ENCODE measurements at places on chromosomes 6 and 20.
A peak's percentile ranks its signal among the peaks of the same experiment; 100 is the strongest.

- no peak for DNase-seq
These were observed 375.0 kb downstream of the CDC5L start for GRCh38 chr6:44762496-44762895.

DNA sequence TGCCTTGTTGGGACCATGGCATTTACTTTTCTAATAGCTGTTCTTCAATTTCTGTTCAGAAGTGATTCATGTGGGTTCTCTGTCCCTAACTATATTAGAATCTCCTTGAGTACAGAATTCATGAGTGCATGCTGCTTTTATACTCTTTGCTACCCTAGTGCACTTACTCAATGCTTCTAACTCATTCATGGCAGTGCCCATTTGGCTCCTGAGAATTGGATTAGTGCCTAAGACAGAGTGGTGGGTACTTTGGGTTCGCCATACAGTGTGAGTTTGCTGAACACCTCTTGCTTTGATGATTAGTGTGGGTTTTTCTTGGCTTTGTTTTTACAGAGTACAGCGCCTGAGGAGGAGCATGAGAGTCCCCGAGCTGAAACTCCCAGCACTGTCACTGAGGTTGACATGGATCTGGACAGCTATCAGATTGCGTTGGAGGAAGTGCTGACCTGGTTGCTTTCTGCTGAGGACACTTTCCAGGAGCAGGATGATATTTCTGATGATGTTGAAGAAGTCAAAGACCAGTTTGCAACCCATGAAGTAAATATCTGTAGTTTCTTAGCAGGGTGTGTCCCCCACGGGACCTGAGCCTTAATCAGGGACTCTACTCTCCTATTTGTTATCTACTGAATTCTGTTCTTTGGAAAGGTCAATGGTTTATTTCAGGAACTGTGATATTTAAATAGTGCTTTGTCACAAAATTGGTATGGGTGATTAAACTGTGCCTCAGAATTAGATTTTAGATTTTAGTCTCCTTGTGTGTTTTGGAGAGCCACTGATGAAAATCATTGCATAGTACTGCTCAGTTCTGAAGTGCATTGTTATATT lies 150.7 kb downstream of the UTRN start:
- no peak for DNase-seq

DNA sequence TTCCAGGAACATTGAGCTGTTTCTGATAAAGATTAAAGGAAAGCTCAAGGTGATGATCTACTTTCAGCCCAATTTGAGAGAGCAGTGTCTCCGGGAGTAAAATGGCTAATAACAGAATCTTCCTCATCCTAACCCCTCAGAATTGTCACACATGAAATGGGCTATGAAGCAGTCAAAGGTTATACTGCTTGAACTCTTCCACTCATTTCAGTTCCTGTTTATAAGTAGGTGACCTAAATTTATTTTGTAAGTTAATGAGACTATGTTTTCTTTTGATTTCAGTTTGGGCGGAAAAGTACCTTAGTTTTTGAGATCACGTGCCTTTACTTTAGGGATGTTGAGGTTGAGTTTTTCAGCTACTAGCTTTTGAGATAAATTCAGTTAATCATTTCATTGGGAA lies 47.2 kb downstream of the QKI start:
- no peak for DNase-seq

- DNase-seq, result no peak
These were observed 543.2 kb upstream of the JARID2 start for GRCh38 chr6:14702678-14703077.

DNA sequence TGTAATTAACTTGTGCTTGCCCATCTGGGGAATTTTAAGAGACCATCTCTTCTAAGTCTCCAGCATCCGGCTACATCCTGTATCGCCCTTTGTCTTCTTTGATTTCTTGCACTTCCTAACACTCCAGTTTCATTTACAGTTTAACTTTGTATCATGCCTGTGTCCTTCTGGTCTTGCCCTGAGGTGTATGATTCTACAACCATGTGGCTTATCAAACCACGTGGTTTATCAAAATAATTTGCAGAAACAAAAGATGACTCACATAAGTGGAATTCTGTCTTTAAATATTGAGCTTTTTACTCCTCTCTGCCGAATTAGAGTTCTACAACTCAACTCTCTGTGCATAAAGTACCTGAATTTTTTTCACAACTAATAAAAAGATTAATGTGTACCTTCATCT lies 580.7 kb downstream of the KIF16B start:
- DNase-seq, result no peak

DNA sequence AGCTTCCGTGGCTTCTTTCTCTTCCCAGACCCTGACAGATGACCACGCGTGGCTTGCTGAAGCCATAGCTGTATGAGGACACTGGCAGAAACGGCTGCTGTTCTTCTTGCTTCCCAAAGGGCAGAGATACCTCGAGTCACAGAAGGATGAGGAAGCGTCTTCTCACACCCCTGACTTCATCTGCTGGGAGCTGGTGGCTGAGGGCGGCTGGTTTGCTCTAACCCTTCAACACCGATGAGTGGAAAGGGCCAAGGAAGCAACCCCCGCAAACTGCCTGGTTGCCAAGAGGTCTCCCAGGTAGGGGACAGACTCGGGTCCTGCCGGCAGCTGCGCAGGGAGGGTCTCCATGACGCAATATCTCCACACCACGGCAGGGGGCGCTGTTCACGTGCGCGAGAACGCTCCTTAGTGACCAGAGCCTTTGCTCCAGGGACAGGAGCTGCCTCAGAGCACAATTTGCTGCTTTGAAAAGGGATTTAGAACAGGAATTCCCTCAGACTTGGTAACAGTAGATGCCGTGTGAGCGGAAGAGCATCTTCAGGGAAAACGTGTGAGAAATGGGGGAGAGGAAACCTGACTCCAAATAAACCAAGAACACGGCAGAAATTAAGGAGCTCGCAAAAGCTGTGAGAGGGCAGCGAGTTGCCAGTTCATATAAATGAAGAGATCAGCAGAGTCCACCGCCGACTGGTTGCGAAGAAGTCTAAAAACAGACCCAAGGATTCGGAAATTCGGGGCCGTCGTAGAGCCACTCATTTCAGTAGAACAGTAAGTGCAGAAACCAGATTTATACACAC lies 80.2 kb downstream of the ERMARD start:
- peak; percentile 46 for DNase-seq

GRCh38 chr6:45185403-45186251 lies 142.5 kb upstream of the RUNX2 start:
- DNase-seq, result no peak

- no peak for DNase-seq
These were observed 122.3 kb downstream of the QRSL1 start for GRCh38 chr6:106751501-106752252.

GRCh38 chr6:136365776-136366354 lies 76.2 kb upstream of the BCLAF1 start:
- no peak for DNase-seq

DNA sequence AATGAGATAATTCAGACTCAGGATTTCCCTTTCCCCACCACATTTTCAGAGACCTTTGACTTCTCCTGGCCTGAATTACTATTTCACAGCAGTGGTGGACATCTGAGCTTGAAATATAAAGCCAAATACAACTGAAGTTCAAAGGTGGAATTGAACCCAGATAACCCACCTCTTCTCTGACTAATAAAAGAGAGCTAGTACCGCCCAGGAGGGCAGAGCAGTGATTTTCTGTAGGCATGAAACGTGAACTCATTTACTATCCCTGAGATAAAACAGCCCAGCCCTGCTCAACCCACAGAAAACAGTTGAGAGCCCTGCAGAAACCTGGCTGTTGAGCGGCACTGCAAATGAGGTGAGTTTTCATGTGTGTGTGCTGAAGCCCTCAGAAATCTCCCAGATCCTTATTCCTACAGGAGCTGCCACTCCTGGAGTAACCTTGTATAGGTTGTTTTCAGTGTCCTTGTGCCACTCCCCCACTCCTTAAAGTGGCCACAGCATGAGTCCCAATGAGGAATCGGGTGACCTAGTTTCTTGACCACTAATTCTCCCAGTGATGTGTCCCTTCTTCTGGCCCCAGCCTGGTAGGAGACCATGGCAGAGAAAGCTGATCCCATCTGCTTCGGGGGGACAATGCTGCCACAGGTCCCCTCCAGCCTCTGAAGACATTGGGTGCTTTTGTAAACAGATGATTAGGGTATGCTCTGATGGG lies 99.2 kb downstream of the NOL4L start:
- DNase-seq, result no peak

GRCh38 chr6:55994531-55994930 lies 119.1 kb upstream of the BMP5 start:
- no peak for DNase-seq

- DNase-seq, result no peak
These were observed 200.9 kb upstream of the EYA4 start for GRCh38 chr6:133040094-133040802.

DNA sequence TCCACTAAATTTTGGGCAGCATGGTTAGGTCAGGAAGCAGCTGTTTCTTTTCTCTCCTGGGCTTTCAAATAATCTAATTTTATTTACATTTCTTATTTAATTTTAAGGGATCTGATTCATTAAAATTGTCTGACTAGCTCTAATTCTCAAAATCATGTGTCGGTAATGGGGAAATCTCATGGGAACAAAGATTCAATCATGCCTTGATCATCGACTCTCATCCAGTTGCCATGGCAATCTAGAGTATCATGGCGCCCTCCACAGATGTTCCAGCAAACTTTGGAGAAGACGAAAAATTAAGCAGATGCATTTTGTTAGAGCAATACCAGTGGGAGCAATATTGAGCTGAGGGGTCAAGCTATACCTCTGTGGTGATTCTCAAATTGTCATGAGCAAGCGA lies 358.0 kb upstream of the CDH4 start:
- no peak for DNase-seq

- DNase-seq, result no peak
These were observed 4.1 kb downstream of the ZNFX1 start for GRCh38 chr20:49273696-49274277.

- no peak for DNase-seq
These were observed 40.6 kb upstream of the JAG1 start for GRCh38 chr20:10714236-10714975.

- DNase-seq, result no peak
These were observed 3.6 kb upstream of the ADGRG6 start for GRCh38 chr6:142297996-142298753.

DNA sequence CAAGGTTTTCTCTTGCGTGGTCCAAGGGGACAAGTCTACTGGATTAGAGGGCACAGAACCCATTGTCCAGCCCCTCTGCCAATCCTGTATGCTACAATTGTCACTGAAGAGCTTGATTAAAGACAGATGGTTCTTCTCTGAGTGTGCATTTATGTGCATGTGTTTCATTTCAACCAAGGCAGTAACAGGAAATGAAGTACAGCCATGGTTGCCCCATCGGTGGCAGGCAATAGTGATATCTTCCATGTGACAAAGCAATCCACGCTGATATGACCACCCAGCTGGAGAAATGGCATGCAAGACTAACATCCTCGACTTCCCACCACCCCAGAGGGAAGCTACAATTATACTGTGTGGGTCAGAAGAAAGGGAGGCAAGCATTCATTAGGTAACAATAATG lies 85.5 kb downstream of the UNC5CL start:
- no peak for DNase-seq

DNA sequence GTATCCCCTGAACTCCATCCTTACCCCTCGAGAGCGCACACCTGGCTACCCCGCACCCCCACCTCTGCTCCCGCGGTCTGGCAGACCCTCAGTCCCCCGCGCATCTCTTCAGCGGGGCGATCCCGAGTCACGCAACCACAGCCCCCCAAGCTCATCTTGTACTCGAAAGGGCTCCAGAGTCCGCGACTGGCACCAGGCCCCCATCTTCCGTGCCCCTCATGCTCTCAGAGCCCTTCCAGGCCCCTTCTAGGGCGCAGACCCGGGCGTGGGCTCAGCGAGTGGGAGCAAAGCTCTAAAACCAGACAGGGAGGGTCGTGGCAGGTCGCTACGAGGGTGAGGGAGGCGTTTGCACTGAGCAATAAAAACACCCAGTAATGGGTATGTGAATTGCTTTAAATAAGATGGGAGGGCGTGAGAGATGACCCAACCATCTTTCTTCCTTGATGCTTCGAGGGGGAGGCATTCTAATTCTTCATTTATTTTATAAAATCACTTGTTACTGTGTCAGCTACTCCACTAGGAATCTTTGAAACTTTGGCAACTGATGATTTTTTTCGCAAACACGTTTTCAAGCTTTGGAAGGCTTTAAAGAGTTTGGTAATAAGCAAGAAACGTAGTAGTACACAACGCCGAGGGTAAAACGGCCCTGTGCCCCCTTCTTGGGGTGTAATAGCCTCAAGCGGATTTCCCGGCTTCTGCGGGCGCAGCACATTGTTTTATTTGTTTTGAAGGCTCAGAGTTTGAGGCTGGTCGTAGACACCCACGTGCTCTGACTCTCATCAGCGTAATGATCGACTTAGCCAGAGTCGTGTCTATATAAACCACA lies 42.6 kb upstream of the SUPT3H start:
- DNase-seq, result peak; percentile 36

- no peak for DNase-seq
These were observed 5.3 kb downstream of the LINC00237 start for GRCh38 chr20:21100578-21101452.

GRCh38 chr6:162068340-162068739 lies 659.2 kb downstream of the PRKN start:
- no peak for DNase-seq

GRCh38 chr6:101826269-101826668 lies 432.8 kb downstream of the GRIK2 start:
- DNase-seq, result no peak

GRCh38 chr20:61217848-61218247 lies 34.2 kb upstream of the CDH4 start:
- no peak for DNase-seq

- no peak for DNase-seq
These were observed 189.7 kb upstream of the JAG1 start for GRCh38 chr20:10863337-10864060.

DNA sequence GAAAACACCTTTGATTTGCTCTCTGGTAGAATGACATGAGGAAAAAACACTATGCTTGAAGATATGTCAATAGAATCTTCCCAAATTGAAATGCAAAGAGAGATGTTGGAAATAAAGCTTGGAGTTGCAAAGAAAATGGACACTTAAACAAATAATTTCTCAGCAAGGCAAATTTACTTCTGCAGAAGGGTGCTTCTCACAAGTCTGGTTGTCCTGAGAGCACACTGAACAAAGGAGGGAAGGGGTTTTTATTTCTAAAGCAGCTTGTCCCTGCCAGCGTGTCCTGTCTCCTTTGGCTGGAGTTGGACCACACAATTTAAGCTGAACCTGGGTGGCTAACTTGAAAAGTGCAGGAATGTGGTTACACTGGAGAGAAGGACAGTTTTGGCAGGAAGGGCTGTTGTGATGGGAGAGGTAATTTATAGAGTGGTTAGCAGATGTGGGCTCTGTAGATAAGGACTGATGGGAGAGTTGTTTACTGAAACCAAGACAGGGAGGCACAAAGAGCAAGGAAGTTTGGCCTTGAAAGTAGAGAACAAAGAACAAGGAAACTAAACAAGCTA lies 454.6 kb upstream of the EYS start:
- no peak for DNase-seq

GRCh38 chr6:22751223-22751622 lies 181.9 kb downstream of the HDGFL1 start:
- no peak for DNase-seq

- no peak for DNase-seq
These were observed 112.7 kb downstream of the ISM1 start for GRCh38 chr20:13333793-13334192.

DNA sequence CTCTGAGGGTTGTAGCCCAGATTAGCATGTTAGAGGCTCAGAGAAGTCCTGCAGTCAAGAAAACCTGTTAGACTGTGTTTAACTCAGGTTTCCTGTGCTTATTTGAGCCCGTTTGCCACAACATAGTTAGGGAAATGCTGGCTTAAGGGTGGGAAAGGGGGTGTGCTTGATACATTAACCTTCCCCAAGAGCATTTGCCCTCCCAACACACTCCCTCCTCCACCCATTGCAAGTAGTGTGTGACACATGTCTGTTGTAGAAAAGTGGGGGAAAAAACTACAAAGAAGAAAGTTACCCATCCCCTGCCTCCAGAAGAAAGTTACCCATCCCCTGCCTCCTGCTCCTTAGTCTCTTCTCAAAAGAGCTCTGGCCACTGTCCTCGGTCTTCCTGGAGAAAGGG lies 36.8 kb upstream of the MRPS18A start:
- no peak for DNase-seq
